EH (cell line): ENCODE measurements at places on chromosomes 12 and 14.

GRCh38 chr12:132535019-132535418 lies 45.1 kb downstream of the FBRSL1 start:
- DNase-seq: no peak

GRCh38 chr12:52054833-52055730 lies 3.8 kb downstream of the NR4A1 start:
- DNase-seq: no peak

DNA sequence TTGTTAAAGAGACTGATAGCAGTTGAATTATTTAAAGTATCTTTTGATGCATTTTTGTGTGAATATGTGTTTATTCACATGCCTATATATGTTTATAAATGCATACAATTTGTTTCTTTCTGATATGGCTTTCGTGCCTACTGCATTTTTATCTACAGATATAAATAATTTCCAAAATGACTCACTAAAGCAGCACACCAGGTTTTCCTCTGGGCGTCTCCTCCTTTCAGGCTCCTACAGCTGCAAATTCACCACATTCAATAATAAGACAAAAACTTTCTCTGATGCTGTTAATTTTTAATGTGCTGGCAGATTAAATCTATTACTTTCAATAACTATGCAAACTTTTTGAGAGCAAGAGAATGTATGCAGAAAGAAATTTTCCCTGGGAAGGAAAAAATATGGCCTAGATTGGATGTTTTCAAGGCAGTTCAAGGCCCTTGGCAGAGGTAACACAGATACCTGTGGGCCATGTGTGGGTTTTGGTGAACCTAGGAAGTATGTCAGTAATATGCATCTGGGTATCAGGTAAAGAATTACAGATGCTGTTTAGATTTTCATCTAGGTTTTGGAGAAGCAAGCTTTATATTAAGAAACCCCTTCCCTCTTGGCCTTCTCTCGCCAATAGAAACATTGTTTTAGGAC lies 381.8 kb downstream of the EGLN3 start:
- DNase-seq: peak; percentile 11

DNA sequence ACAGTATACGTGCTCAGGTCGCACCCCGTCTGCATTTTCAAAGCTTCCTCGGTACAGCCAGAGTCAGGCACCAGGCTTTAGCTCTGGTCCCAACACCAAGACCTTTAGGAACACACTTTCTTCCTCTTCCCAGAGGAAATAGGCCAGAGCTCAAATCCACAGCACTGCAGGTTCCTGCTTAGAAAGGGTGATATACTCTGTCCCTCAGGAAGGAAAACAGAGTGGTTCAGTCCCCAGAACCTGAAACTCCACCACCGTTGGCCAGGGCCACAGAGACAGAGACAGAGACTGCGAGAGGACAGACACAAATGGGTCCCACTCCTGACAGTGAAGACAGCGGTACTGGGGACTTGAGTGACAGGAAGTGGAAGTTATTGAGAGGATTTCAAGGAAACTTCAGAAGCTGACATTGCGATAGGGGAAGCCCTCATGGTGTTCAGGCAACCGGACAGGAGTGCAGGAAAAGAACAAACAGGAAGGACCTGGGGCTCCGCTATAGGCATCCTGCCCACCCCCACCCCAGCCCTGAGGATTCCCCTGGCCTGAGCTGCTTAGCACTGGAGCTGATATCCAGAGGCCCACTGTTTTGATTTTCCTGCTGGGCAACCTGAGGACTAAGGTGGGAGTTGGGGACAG lies 5.5 kb upstream of the KRT8 start:
- no peak for DNase-seq

- DNase-seq: peak; percentile 85
Observed at GRCh38 chr14:102775855-102776760, 1.1 kb upstream of the TRAF3 start.

- no peak for DNase-seq
Observed at GRCh38 chr12:57883057-57883456, 36.5 kb upstream of the CTDSP2 start.

GRCh38 chr14:88790501-88791251 lies 2.1 kb downstream of the EML5 start:
- DNase-seq: no peak

GRCh38 chr12:116376354-116377193 lies 99.1 kb upstream of the MED13L start:
- peak; percentile 89 for DNase-seq

DNA sequence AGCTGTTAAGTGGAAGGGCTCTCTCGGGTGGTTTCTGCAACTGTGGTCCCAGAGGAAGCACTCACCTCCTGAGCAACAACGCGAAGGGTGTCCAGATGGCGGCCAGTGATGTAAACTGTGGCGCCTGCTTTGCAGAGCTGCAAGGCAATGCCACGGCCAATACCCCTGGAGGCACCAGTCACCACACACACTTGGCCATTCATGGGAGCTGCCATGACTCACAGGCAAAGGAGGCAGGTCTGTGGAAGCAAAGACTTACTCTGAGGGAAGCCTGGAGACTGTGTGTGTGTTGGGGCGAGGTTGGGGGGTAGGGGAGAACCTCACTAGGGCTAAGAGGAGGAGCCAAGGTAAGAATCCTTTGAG lies 707 bp downstream of the DHRS1 start:
- DNase-seq: peak; percentile 86
